Heart left ventricle (tissue), 16 donors: ENCODE measurements at places on chromosomes 13 and 19. TPM values are rescaled to one million over a fixed set of nuclear protein-coding genes. Genes with fewer than 3 reads are reported as not detected.

Gene FPR2
- 1.1 TPM for polyA plus RNA-seq

Gene PLIN5
- polyA plus RNA-seq, result 65.0 TPM

GRCh38 chr19:19140476-19140875 is 2.2 kb upstream of the TMEM161A start:
- no peak for DNase-seq

- no peak for DNase-seq
Measured at GRCh38 chr19:18735752-18736151, 52.3 kb downstream of the CRTC1 start.

DNA sequence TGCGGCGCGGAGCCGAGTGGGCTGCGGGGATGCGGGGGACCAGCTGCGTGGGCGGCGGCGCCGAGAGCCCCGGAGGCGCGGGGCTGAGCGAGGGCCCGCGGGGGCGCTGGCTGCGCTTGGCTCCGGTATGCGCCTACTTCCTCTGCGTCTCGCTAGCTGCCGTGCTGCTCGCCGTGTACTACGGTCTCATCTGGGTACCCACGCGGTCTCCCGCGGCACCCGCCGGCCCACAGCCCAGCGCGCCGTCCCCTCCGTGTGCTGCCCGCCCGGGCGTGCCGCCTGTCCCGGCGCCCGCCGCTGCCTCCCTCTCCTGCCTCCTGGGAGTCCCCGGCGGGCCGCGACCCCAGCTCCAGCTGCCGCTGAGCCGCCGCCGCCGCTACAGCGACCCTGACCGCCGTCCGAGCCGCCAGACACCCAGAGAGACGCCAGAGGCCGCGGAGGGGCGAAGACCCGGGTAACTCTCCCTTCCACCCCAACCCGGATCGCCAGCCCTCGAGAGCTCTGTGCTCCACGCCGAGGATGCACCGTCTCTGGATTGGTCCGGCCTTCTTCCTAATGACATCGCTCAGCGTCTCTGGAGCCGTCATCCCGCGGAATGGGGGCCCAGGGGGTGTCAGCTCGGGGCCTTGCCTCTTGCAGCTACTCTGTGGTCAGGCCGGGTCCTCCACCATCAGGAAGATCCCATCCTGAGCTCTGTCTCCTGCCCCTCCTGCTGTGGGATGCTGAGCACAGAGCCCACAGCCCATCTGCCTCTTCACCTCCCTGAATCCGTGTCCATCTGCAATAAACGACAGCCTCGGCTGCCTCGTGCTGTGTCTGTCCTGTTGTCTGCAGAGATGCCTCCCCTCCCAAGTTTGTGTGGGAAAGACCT is 441 bp downstream of the INAFM1 start:
- peak; percentile 56 for DNase-seq

Gene FCAR
- 0.36 TPM for polyA plus RNA-seq

DNA sequence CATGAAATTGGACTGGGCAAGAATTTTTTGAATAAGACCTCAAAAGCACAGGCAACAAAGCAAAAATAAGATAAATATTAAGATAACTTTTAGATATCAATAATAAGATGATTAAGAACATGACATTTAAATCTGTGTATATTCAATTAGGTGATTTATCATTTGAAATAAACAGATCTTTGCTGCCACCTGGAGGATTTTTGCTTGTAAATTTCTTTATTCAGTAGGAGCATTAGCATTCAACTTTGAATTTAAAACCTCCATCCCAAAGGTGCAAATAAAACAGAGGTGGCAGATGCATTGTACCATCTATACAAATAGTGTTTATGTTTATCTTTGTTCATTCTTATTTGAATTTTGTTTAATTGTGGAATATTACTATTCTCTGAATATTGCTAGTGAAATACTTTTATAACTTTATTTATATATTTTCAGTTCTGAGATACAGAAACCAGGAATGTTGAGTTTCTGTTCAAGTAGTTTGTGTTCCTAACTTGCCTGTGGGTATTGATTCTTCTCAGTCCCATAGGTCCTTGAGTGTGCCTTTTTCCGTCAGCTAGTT is 20.9 kb downstream of the COG6 start:
- DNase-seq, result no peak

Gene ATP8A2
- 0.01 TPM for polyA plus RNA-seq

DNA sequence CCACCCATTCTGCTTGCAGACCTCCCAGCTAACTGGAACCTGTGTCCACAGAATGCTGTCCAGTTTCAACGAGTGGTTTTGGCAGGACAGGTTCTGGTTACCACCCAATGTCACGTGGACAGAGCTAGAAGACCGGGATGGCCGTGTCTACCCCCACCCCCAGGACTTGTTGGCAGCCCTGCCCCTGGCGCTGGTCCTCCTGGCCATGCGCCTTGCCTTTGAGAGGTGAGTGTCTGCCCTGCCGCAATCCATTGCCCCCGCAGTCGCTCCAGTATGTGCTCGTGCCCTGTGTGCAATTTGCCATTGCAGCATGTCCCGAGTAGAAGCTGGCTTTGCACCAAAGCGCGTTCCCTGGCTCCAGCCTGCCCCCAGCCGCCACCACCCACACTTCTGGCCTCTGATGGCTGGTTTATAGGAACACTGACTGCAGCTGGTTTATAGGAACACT is 41.9 kb downstream of the CERS4 start:
- DNase-seq, result peak; percentile 85

Gene BRCA2
- polyA plus RNA-seq, result 0.04 TPM

GRCh38 chr13:28820099-28821051 is at the start of gene MTUS2:
MTUS2 (plus strand) TSS chr13:28820339.
- DNase-seq, result no peak

Gene CRB3
- polyA plus RNA-seq, result not detected

DNA sequence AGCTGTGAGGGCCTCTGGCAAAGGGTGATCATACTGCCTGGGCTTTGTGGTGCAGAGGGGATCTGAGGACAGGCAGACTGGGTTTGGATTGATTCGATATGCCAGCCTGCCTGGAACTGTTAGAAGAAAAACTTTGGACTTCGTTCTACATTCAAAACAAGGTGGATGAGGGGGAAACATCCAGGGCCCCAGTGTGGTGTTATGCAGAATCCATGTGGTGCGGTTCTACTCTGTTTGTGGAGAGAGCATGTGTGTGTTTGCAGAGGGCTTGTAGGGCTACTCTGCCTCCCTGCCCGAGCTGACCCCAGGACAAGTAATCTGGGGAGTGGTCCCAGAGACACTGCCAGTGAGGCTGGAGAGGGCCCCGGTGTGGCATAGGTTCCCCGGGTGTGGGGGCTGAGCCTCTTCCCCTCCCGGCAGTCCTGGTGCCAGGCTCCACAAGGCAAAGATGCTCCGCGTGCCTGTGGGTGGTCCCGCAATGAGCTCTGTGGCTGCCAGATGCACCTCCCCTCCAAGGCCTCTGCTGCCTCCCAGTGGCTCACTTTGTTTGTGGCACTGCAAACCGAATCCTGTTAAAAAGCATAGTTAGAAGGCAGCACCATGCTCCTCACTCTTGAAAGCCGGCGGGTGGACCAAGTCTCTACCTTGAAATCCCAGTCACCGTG is 22.3 kb upstream of the TFDP1 start:
- peak; percentile 64 for DNase-seq

Gene SPIB
- 0.10 TPM for polyA plus RNA-seq

Gene ANKRD24
- 0.30 TPM for polyA plus RNA-seq
